ENCODE measurements at places on chromosomes 6 and 20. TPM values are rescaled to one million over a fixed set of nuclear protein-coding genes. Genes with fewer than 3 reads are reported as not detected.

- no peak for DNase-seq
Measured at GRCh38 chr6:43313813-43314212, 5.2 kb upstream of the CRIP3 start.

- no peak for DNase-seq
Measured at GRCh38 chr20:3479025-3479424, 8.2 kb downstream of the ATRN start.

DNA sequence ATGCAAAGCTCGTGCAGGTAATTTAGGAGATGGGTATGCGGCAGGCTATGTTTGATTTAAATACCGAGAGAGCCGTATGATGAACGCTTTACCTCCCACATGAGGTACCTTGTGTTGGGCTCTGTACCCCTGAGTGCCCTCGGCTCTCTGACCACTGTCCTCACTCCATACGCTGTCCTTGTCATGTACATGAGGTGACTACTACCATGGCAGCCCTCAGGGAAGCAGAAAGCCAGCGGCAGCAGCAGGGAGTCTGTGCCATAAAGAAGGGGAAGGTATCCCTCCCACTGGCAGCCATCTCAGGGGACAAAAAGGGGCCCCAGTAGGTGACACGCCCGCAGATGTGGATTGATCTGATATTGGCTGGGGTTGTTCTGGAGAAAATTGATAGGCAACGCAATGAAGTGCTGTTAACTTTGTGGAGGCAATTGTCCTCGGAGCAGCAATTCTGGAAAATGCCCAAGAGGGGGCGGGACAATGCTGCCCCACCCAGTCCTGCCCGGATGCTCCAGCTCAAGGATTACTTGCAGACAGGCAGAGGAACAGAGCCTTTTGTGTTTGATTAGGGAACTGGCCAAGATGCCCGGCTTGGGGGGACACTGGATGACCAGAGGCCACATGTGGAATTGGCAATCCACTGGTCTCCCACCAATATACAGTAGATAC lies 38.0 kb upstream of the HSF2 start:
- DNase-seq, result no peak

DNA sequence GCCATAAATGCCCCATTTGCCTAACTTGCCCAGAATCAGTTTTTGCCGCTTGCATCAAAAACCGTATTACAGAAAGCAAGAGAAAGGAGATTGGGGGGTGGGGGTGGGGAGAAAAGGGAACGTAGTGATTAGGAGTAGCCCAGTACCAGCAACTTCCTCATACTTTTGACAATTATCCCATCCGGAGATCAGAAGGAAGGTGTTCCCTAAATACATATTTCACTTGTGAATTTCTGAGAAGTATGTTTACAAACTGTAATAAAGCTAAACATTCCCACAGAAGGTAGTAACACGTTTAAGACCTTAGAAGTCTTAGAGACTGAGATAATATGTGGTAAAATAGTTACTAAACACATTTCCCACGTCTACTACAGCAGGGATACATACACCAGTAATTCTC lies 14.5 kb downstream of the PREP start:
- no peak for DNase-seq

DNA sequence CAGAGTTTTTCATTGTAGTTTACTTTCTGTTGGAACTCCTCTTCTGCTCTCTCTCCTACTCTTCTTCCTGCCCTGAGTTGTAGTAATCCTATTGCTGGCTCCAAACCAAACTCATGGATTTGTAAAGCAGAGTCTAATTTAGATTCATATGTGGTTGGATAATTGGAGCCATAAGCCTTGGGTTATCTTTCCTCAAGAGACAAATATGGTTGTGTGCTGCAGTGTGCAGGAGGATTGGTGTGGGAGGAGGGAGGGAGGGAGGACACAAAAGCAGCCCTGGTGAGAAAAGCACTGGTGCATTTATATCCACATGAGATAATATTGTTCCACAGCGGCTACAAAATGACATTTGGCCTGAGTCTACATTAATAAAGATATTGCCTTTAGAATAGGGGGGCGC lies 4.2 kb downstream of the HLA-G start:
- DNase-seq, result no peak

DNA sequence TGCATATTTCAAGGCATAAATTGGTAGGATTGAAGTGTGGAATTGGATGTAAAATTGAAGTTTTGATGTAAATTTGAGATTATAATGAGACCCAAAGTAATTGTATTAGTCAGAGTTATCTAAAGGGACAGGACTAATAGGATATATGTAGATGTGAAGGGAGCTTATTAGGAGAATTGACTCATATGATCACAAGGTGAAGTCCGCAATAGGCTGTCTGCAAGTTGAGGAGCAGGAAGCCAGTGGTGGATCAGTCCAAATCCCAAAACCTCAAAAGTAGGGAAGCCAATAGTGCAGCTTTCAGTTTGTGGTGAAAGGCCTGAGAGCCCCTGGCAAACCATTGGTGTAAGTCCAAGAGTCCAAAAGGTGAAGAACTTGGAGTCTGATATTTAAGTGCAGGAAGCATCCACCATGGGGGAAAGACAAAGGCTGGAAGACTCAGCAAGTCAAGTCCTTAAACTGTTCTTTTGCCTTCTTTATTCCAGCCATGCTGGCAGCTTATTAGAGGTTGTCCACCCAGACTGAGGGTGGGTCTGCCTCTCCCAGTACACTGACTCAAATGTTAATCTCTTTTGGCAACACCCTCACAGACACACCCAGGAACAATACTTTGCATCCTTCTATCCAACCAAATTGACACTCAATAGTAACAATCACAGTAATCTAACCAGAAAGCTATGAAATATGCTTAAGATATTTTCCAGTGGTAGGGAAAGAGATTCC lies 442.6 kb upstream of the PTCHD4 start:
- DNase-seq, result no peak

- DNase-seq, result no peak
Measured at GRCh38 chr6:154320181-154320580, 36.4 kb downstream of the IPCEF1 start.

GRCh38 chr6:32554116-32554965 lies 24.3 kb upstream of the HLA-DRB5 start:
- no peak for DNase-seq

- DNase-seq, result no peak
Measured at GRCh38 chr20:13231031-13231752, 10.1 kb downstream of the ISM1 start.

- no peak for DNase-seq
Measured at GRCh38 chr20:37697314-37697713, 3.5 kb downstream of the CTNNBL1 start.

DNA sequence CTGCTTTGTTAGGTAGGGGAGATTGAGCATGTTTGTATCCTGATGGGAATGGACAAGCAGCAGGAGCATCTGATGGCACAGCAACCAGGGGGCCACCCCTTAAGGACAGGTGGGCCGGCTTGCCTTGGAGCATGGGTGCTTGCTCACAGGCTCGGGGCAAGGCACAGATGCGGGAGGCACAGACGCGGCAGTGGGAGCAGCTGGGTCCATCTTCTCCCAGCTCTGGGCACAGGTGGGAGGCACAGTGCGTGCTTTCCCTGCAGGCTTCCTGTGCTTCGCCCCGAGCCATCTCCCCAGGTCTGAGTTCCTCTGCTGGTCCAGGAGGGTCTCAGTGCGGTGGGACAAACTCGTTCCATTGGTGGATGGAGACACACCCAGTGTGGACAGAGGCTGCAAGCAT lies 73.6 kb upstream of the BHLHE23 start:
- no peak for DNase-seq

PAX1 gene
- total RNA-seq, result not detected

CDSN gene
- not detected for total RNA-seq

SLC22A16 gene
- 0.63 TPM for total RNA-seq

DNA sequence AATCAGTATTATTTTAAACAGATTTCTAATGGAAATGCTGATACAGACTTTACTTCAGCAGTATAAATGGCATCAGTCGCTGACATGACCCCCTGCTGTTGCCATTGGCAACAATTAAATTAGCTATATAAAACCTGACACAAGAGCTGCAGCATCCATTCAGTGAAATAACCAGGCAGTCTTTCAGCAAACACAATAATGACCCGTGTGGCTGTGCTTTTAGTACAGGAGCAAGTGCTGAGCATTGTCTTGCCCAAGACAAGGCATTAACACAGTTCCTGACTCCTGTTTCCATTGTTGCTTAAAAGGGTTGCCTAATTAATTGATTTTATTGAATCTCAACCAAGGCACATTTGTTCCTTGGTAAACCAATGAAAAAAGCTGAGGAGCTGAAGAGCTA lies 382.1 kb downstream of the HACE1 start:
- no peak for DNase-seq

DNA sequence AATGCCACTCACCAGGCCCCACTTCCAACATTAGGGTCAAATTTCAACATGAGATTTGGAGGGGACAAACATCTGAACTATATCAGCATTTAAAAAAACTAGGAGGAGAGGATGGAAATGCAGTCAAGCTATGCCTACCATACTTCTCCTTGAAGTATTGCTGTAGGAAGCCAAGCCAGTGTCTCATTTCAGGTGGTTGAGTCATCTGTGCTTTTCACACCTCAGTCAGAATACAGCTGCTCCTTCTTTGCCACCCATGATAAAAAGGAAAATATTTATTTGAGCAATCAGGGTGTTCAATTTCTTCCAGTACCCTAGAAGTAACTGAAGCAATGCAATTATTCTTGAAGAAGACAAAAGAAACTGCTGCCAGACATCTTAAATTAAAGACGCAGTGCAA lies 47.0 kb upstream of the EEF1E1 start:
- no peak for DNase-seq

- no peak for DNase-seq
Measured at GRCh38 chr6:110581679-110582078, 105.3 kb upstream of the SLC22A16 start.

DNA sequence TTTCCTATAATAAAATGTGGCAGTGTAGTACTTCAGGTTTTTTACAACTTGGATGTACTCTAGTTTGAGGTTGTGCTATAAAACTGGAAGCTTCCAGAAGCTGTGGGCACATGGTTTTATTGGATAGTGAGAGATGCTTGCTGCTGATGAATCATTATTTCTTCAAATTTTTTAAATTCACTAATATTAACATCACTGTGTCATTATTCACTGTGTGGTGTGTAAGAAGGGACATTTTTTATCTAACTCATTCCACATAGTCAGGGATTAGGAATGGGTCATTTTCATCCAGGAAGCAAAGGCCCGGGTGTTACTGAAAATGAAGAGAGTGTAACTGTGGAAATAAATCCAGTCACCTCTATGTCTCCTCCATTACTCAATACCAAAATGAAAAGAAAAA lies 421.0 kb downstream of the TENT5A start:
- no peak for DNase-seq

TCP11 gene
- total RNA-seq, result 0.37 TPM

DNA sequence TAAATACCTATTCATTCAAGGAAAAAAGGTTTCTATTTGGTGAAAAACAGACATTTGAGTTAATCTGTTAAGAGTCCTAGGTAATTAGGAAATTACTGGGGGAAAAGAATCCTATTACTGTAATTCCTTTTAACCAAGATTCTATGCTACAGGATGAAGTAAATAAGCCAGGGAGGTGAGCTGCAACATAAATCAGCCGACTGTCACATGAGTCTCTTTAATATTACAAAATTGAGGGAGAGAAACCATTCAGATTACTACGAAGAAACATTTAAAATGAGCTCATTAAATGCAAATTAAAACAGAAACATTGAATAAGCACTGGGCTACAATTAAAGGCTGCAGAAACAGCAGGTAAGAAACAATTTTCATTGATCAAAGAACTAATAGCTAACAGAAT lies 5.3 kb downstream of the PRKN start:
- no peak for DNase-seq

GRIK2 gene
- total RNA-seq, result 32.3 TPM

DNA sequence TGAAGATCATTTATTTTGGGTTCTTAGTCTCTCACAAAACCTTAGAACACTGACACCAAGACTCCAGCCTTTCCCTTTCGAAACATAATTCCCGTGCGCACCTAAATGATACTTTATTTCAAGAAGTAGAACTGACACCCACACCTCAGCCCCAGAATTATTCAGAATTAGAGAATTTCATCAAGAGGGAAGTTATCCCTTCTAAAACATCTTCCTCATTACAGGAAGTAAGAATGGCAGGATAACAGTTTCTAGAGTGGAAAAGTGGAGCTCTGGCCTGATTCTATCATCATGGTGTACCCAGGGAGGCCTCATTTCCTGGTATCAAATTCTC lies 1.4 kb upstream of the SRXN1 start:
- no peak for DNase-seq

- no peak for DNase-seq
Measured at GRCh38 chr20:57934007-57934805, 224.4 kb upstream of the PMEPA1 start.

WFDC12 gene
- not detected for total RNA-seq

DNA sequence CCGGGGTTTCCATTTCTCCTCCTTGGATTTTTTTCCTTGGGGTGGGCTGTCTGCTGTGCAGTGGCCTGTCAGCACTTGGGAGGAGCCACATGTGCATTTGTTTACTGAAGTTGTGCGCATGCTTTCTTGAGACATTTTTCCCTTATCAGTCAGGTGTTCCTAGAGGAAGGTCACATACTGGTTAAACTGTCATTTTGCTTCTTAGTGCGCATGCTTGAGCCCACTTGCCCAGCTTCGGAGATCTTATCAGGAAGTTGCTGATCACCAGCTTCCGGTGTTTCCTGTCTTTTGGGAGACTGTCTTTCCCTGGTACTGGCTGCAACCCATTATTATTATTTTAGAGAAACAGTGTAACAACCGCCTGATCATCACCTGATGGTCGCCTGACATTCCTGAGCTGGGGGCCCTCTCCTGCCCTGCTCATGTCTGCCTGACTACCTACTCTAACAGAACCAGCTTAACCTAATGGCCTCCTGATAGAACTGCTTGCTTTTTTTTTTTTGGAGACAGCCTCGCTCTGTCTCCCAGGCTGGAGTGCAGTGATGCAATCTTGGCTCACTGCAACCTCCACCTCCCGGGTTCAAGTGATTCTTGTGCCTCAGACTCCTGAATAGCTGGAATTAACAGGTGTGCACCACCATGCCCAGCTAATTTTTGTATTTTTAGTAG lies 378 bp upstream of the ERVFRD-1 start:
- no peak for DNase-seq

SIRPD gene
- total RNA-seq, result not detected

GRCh38 chr20:48360342-48360975 lies 467.3 kb downstream of the PREX1 start:
- DNase-seq, result no peak

DNA sequence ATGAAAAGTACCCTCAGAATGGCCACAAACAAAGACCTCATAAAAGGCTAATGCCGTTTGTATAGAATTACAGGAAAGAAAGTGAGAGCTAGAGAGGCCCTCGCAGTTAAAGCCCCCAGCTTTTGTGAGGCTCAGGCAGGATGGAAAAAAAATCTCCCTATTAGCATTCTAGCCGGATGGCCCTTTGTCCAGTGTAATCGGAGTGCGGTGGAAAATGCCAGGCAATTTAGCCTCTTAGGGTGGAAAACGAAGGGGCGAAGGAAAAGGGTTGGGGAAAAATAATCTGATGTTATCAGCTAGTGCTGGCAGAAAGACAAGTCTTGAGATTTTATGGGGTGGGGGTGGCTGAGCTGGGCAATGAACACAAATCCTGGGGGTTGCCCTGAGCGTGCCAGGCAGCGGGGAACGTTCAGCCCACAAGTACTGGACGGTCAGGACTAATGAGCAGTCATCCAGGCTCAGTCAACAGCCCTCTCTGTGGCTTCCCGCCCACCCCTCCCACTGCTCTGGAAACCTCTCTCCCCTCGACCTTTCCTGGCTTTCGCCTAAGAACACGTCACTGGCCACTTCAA lies 92.4 kb downstream of the PSMG4 start:
- no peak for DNase-seq

CRYBG1 gene
- total RNA-seq, result 32.4 TPM

- DNase-seq, result no peak
Measured at GRCh38 chr6:108616973-108617372, 56.3 kb downstream of the FOXO3 start.

- no peak for DNase-seq
Measured at GRCh38 chr6:153595903-153596302, 443.1 kb upstream of the OPRM1 start.

HLA-DPA1 gene
- 25.4 TPM for total RNA-seq

TFAP2D gene
- not detected for total RNA-seq

FOXS1 gene
- 4.7 TPM for total RNA-seq
